ENCODE measurements at places on chromosomes 12 and 14. TPM values are rescaled to one million over a fixed set of nuclear protein-coding genes. Genes with fewer than 3 reads are reported as not detected.
A peak's percentile ranks its signal among the peaks of the same experiment; 100 is the strongest.

SLC38A4 gene
- 11.3 TPM for total RNA-seq

RIMKLB gene
- 42.6 TPM for total RNA-seq

PPP2R5E gene
- total RNA-seq, result 43.3 TPM

ITPR2 gene
- total RNA-seq, result 18.7 TPM

DNA sequence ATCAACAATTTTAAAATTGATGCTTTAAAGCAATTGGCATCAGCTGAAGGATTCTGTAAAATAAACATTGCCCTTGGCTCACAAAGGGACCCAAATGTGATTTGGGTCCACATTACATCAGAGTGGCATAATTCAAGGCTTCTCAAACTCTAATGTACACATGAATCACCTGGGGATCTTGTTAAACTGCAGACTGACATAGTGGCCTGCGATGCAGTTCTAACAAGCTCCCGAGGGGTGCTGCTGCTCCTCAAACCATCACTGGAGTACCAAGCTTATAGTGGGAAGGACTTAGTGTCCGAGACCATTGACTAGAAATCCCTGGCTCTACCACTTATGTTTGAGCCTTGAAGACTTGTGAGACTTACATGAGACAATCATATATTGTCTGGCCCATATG lies 31.8 kb upstream of the DNM1L start:
- no peak for DNase-seq

- DNase-seq, result no peak
Measured at GRCh38 chr12:97404543-97404942, 58.1 kb upstream of the RMST start.

DNA sequence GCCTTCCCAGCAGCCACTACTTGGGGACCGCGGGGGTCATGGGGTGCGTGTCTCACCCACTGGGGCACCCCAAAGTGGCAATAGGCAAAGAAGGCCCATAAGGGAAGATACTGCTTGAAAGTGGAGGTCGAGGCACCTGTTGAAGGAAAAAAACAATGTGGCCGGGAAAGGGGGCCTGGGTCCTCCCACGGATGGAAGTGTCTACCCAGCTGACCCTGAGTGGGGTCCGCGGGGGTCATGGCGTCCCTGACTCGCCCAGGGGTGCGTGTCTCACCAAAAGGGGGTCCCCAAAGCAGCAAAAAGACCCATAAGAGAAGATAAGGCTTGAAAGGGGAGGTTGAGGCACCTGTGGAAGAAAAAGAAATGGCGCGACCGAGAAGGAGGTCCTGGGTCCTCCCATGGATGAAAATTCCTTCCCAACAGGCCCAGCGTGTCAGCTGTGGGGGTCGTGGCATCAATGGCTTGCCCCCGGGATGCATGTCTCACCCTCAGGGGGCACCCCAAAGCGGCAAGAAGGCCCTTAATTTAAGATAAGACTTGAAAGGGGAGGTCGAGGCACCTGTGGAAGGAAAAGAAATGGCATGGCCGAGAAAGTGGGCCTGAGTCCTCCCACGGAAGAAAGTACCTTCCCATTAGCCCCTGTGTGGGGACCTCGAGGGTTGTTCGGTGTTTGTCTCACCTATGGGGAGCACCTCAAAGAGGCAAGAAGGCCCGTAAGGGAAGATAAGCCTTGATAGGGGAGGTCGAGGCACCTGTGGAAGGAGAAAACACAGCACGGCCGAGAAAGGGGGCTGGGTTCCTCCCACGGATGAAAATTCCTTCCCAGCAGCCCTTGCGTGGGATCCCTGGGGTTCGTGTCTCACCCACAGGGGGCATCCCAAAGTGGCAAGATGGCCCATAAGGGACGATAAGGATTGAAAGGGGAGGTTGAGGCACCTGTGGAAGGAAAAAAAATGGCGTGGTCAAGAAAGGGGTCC lies 266.0 kb downstream of the ALG10 start:
- DNase-seq, result no peak

VDR gene
- 4.6 TPM for total RNA-seq

LALBA gene
- total RNA-seq, result not detected

GRCh38 chr12:85825746-85826145 lies 10.5 kb downstream of the RASSF9 start:
- DNase-seq, result no peak

GUCY2C gene
- total RNA-seq, result not detected

MANSC4 gene
- not detected for total RNA-seq

TAS2R30 gene
- 1.2 TPM for total RNA-seq

SALL2 gene
- 13.1 TPM for total RNA-seq

LMO3 gene
- total RNA-seq, result not detected

DNA sequence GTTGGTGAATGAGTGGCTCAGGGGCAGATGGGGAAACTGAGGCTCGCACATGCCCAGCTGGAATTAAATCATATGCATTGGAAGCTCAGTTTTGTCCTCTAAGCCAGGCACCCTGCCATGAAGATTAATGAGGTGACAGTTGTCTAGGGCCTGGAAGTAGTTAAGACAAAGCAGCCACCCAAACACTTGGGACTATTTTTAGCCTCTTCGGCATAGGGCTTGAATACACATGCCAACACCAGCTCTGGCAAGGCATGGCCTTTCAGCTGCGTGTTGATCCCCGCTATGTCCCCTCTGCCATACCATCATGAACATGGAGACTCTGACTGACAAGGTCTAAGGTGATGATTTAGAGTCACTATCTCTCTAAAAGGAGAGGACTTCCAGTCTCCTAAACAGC lies 250.2 kb downstream of the KSR2 start:
- no peak for DNase-seq

DNA sequence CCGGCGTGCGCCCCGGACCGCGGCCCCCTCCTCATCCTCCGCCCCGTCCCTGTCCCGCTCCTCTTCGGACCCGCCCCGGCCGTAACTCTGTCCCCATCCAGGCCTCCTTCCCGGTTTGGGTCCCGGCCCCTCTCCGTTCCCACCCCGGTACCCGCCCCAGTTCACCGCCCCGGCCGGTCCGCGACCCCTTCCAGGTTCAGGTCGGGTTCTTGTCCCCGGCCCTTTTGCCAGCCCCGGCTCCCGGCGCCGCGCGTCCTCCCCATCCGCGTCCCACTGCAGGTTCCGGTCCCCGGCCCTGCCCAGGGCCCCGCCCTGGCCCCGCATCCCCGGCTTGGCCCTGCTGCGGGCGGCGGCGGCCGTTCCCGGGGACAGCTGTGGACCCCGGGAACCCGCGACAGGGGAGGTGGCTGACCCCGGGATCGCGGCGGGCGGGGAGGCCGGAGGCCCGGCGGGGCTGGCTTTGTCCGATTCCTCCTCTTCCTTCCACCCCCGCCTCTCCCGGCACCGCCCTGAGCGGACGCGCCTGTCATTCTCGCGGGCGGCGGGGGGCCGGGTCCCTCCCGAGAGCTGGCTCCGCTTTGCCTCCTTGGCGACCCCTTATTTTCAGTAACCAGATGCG lies 601 bp downstream of the KLC1 start:
- no peak for DNase-seq

- DNase-seq, result no peak
Measured at GRCh38 chr14:76257111-76257803, 105.5 kb downstream of the GPATCH2L start.

GRCh38 chr12:65121049-65121955 lies at the start of gene WIF1:
Gene WIF1 (minus strand): TSS chr12:65121305. CDS start chr12:65121191, 114 bp downstream.
- DNase-seq, result peak; percentile 83

GRCh38 chr14:68367536-68367935 lies 425.3 kb downstream of the ZFP36L1 start:
- no peak for DNase-seq

GRCh38 chr12:2876431-2877046 lies 435 bp downstream of the FOXM1 start:
- DNase-seq, result peak; percentile 85

- no peak for DNase-seq
Measured at GRCh38 chr12:84910549-84911241, 1.9 kb downstream of the SLC6A15 start.

PARPBP gene
- total RNA-seq, result 3.8 TPM

GRCh38 chr14:62162998-62163589 lies 400.9 kb downstream of the SNAPC1 start:
- DNase-seq, result no peak

DNA sequence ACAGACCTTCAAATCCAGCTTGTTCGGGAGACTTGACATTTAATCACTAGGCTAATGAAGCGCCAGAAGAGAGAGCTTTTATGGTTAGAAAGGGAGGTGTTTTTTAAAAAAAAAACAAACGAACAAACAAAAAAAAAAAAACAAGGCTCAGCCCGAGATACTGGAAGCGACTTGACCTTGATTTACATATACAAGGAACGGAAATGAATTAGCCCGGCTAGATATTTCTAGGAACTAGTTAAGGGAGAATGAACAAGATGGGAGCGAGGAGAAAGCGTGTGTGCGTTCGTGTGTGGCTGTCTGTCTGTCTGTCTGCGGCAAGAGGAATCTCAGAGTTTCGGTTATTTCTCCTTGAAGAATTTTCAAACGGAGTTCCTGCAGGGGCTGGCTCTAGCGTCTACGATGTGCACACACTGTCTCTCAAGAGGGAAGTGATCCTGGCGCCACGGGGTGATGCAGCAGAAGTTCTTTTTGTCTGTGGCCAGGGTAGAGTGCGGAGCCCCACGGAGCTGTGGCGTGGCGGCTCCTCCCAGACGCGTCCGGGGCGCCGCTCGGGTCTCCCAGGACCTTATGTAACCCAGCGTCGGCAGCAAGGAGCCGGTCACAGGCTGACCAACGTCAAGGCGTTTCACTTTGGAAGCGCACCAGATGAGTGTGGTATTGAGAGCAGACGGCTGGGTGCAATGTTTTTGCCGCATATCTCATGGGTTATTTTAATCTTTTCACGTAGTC lies 18.8 kb downstream of the SOCS2 start:
- no peak for DNase-seq

- no peak for DNase-seq
Measured at GRCh38 chr14:42374332-42374731, 767.7 kb downstream of the LRFN5 start.

DNA sequence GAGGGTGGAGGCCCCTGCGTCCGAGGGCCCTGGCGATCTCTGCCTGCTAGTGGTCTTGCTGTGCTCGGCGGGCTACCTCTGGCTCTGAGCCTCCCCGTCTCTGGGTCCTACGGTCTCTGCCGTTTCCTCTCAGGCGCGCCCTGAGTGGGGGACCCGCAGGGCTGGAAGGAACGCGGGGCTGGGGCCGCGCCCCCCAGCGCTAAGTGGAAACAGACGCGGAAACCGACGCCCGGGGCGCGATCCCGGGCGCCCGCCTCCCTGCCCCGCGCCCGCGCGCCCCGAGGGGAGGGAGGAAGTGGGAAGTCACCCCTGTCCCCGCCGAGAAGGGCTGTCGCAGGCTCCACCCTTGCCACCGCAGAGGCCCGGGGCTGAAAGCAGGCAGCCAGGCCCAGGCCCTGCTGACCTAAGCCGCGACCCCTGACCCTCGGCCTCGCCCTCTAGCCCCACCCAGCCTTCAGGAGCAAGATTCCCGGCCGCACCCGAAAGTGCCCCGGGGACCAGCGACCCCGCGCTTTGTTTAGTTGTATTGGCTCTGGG lies 831 bp downstream of the CRIP1 start:
- no peak for DNase-seq

GRCh38 chr12:115468087-115468510 lies 784.1 kb upstream of the TBX3 start:
- no peak for DNase-seq

GRCh38 chr14:93784878-93785277 lies 3.4 kb downstream of the PRIMA1 start:
- DNase-seq, result no peak

DNA sequence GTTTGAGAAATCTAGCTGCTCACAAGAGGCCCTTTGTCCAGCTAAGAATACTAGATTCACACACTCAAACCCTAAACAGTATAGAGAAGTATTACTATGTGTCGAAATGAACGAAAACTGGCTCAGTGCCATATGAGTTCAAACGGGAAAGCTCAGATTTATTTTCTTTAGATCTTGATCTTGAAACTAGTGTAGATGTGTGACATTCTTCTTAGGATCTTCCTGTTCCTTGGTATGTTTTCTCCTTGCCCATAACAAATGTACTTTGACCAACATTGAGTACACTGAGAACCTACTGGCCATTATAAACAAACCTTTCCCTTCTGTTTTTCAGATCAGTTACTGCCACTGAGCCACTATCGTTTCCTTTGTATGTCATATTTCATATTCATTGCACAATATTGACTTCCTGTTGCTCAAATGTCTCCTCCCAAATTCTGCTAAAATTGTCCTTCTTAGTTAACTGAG lies 21.3 kb downstream of the MYBPC1 start:
- DNase-seq, result no peak

PZP gene
- total RNA-seq, result not detected

PRKAG1 gene
- total RNA-seq, result 61.7 TPM

GRCh38 chr12:32151086-32151485 lies 44.4 kb downstream of the BICD1 start:
- DNase-seq, result no peak

AVPR1A gene
- total RNA-seq, result 0.45 TPM

DNA sequence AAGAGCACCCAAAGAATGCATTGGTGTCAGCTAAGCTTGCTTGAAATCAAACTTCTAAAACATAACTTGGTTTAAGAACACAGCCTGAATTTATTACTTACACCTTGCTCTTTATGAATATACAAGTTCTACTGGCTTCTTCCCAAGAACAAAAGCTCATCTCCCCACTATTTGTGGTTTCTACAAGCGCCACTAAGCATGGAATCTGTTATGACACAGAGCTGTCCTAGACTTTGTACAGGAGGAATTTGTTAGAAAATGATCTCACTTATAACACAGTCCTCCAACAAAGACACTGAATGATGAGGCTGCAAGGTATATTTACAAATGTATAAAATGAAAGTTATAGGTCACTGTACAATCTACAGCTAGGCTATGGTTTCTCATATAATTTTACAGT lies 452.1 kb downstream of the BCAT1 start:
- DNase-seq, result no peak

GRCh38 chr14:92964124-92965109 lies 41.5 kb downstream of the CHGA start:
- peak; percentile 59 for DNase-seq

ADAM20 gene
- total RNA-seq, result 0.35 TPM

GRCh38 chr14:26729851-26730250 lies 132.0 kb upstream of the NOVA1 start:
- DNase-seq, result no peak

SCNN1A gene
- 1.9 TPM for total RNA-seq

Data from chondrocyte (in vitro differentiated cells).